ENCODE measurements at places on chromosomes 7 and 10. TPM values are rescaled to one million over a fixed set of nuclear protein-coding genes. Genes with fewer than 3 reads are reported as not detected.

- DNase-seq: no peak
- H3K27me3 ChIP-seq: no peaks in the 10 kb centered on the region
- H3K4me1 ChIP-seq: no peaks in the 10 kb centered on the region
Observed at GRCh38 chr7:42573881-42574672, 337.1 kb upstream of the GLI3 start.

DNA sequence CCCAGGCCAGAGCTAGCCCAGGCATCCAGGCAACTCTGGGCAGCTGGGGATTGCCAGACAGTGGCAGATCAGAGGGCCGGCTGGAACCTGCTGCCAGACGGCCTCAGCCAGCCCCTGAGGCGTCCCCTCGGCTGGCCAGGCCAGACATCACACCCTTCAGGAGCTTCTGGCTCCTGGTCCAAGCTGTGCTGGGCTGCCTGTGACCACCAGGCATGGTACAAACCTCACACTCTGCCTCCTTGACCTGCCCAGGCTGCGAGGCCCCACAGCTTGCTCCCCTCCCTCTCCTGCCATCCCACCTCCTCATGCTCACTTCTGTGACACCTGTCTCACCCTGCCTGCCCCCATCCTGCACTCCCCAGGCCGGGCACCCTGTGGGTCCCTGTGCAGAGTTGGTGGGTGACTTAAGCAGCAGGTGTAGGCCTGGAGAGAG, 5.7 kb downstream of the DEPP1 start:
- no peak overlapping the region for H3K4me3 ChIP-seq
- H3K36me3 ChIP-seq: peaks cover 51% of the 10 kb centered on the region
- peak; percentile 67 for DNase-seq
- no peaks in the 10 kb centered on the region for H3K27me3 ChIP-seq
- H3K4me1 ChIP-seq: peaks cover 45% of the 10 kb centered on the region

- no peak overlapping the region for H3K27ac ChIP-seq
- no peak overlapping the region for H3K4me3 ChIP-seq
- no peaks in the 10 kb centered on the region for H3K36me3 ChIP-seq
- H3K4me1 ChIP-seq: no peaks in the 10 kb centered on the region
- no peaks in the 10 kb centered on the region for H3K27me3 ChIP-seq
Observed at GRCh38 chr7:16264036-16264819, 157.1 kb downstream of the CRPPA start.

- H3K4me1 ChIP-seq: no peaks in the 10 kb centered on the region
- DNase-seq: no peak
- no peaks in the 10 kb centered on the region for H3K36me3 ChIP-seq
- no peaks in the 10 kb centered on the region for H3K27me3 ChIP-seq
- no peak overlapping the region for H3K4me3 ChIP-seq
- no peak overlapping the region for H3K27ac ChIP-seq
Observed at GRCh38 chr10:108894402-108895301, 1028.7 kb downstream of the XPNPEP1 start.

DNA sequence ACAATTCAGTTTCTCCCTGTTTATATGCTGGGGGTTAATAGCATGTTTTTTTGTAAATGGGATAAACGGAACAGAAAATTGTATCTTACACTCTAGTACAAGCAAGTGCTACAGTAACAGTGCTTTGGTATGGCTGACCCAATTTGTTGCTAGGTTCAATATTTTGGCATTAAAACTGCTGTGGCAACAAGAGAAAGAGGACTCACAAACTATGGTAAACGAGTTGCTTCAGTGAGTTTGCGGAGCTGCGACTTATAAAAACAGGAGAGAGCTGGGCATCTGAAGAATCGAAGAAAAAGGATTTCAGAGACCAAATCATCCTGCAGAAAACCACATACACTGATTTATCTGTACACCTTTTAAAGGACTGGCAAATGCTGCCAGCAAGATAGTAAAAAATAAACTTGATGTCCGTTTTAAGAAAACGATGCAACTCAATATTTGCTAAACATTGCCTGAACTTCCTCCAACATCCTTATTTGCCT, 2.2 kb downstream of the GLUD1 start:
- H3K36me3 ChIP-seq: no peaks in the 10 kb centered on the region
- H3K4me1 ChIP-seq: peaks cover 57% of the 10 kb centered on the region
- H3K4me3 ChIP-seq: peak overlapping the region; percentile 91
- peak overlapping the region; percentile 98 for H3K27ac ChIP-seq

DNA sequence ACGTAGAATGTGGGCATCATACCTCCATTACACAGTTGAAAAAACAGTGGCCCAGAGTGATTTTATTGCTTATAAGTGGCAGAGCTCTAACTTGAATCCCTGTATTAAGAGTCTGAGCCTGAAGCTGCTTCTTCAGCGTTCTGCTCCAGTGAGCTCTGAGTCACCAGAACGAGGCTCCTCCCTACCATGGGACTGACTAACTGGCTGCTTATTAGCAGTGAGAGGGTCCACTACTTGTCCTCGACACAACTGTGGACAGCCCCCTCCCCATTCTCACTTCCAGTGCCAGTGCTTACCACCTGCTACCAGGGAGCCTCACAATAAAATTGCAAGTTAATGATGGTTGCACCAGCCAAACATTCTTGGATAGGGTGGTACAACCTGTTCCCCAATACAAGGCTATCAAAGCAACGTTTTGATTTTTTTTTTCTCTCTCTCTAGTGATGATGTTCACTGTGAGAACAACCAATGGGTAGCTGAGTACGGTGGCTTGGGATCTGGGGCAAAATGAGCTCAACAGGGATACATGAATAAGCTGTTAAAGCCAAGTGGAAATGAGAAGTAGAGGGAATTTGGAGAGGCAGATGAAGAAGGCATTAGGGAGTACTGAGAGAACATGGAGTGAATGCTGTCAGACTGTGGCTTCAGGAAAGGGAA, 2.7 kb upstream of the NRG3 start:
- H3K27ac ChIP-seq: no peak overlapping the region
- no peak for DNase-seq
- no peaks in the 10 kb centered on the region for H3K4me1 ChIP-seq
- no peak overlapping the region for H3K4me3 ChIP-seq
- H3K36me3 ChIP-seq: no peaks in the 10 kb centered on the region
- peaks cover 32% of the 10 kb centered on the region for H3K27me3 ChIP-seq

DNA sequence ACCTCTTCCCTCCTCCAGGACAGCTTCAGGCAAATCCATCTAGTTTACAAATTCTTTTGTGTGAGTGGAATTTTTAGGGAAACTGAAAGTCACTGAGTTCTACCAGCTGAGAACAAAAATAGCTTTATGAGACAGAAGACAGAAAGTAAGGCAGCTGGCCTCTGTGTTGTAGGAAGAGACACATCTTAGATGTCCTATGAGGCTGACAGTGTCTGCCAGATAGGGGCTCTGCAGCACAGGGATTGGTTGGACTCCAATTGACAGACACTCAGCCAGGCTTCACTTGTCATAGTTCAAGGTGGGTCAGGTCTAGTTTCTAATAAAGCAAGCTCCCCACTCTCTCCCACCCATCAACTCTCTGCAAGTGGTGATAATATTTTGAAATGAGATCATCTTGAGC, 574.9 kb downstream of the CCSER2 start:
- DNase-seq: no peak
- no peaks in the 10 kb centered on the region for H3K36me3 ChIP-seq
- no peaks in the 10 kb centered on the region for H3K4me1 ChIP-seq
- no peak overlapping the region for H3K4me3 ChIP-seq
- H3K27me3 ChIP-seq: no peaks in the 10 kb centered on the region

DNA sequence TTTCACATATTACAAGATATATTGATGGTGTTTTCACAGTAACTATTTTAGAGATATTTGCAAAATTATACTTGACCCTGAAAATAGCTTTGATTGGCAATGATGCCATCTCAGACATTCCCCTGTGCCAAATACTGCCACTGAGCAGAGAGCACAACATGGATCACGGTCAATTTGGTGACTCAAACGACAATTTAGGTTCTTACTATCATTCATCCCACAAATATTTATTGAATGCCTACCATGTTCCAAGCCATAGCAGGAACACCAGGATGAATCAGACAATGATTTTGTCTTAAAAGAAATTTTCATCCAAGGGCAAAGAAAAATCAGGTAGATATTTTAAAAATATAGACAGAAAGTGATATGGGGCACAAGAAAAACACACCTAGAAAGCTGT, 153.2 kb upstream of the ADO start:
- no peak for DNase-seq
- no peaks in the 10 kb centered on the region for H3K4me1 ChIP-seq
- H3K36me3 ChIP-seq: no peaks in the 10 kb centered on the region
- H3K4me3 ChIP-seq: no peak overlapping the region
- no peak overlapping the region for H3K27ac ChIP-seq

DNA sequence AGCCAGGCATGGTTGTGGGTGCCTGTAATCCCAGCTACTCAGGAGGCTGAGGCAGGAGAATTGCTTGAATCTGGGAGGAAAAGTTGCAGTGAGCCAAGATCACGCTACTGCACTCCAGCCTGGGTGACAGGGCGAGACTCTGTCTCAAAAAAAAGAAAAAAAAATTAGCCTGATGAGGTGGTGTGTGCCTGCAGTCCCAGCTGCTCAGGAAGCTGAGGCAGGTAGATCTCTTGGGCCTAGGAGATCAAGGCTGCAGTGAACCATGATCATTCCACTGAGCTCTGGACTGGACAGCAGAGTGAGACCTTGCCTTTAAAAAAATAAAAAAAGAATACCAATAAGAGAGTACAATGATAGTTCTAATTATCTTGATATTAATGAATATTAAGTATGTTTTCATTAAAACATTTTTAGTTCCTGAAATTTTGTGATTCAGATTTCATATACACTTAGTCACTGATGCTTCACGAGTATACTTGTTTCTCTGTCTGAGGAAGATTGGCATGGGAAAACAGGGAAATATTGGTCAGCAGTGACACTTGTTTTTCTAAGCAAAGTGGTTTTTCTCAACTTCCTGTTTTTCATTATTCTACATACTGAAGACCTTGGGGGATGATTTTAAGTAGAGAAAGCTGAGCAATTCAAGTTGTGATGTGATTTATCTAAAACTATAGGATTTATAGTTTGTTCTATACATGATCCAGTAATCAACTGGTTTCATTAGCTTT, 76.8 kb downstream of the ADK start:
- no peaks in the 10 kb centered on the region for H3K4me1 ChIP-seq
- no peaks in the 10 kb centered on the region for H3K27me3 ChIP-seq
- no peak overlapping the region for H3K27ac ChIP-seq
- no peak for DNase-seq

- no peaks in the 10 kb centered on the region for H3K4me1 ChIP-seq
- no peak overlapping the region for H3K4me3 ChIP-seq
- H3K27me3 ChIP-seq: peaks cover 4% of the 10 kb centered on the region
- no peak for DNase-seq
- H3K27ac ChIP-seq: no peak overlapping the region
Observed at GRCh38 chr10:113612154-113612553, 51.7 kb downstream of the NRAP start.

GRCh38 chr10:50653142-50653541, 29.4 kb upstream of the SGMS1 start:
- H3K27me3 ChIP-seq: no peaks in the 10 kb centered on the region

DNA sequence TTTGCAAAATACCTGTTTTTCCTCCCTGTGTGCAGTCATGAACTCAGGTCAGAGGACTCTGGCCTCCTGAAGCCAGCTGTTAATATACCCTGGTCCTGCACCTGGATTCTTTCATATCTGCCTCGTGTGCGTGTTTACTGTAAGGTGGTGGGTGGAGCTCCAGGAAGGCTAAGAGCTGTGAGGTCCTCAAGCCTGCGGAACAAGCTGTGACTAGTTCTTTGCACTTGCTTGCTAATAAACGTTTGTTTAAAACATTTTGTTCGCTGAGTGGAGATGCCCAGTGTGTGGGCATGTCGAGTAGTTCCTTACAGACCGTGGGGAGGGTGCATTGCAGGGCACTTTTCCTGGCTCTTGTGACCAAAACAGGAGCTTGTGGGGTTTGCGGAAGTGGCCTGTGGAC, 139.0 kb downstream of the DOCK1 start:
- peaks cover 6% of the 10 kb centered on the region for H3K36me3 ChIP-seq
- peak; percentile 75 for DNase-seq
- no peak overlapping the region for H3K4me3 ChIP-seq

DNA sequence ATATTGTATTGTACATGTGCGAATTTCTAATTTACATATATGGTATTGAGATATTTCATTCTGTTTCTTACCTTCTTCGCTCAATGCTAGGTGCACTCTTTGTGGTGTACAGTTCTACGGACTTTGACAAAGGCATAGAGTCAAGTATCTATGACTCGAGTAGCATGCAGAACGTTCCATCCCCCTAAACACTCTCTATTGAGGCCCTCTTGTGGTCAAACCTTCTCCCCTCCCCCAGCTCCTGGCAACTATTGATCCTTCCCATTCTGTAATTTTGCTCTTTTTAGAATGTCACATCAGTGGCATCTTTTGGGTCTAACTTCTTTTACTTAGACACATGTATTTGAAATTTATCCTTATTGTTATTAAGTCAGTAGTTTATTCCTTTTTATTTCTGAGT, 30.7 kb upstream of the GDF10 start:
- no peaks in the 10 kb centered on the region for H3K36me3 ChIP-seq
- no peaks in the 10 kb centered on the region for H3K4me1 ChIP-seq
- no peak for DNase-seq
- no peaks in the 10 kb centered on the region for H3K27me3 ChIP-seq
- no peak overlapping the region for H3K27ac ChIP-seq

- no peaks in the 10 kb centered on the region for H3K27me3 ChIP-seq
- no peak overlapping the region for H3K4me3 ChIP-seq
- no peaks in the 10 kb centered on the region for H3K4me1 ChIP-seq
- no peak overlapping the region for H3K27ac ChIP-seq
Observed at GRCh38 chr10:126045861-126046260, 149.5 kb downstream of the FANK1 start.

GRCh38 chr10:130339091-130339490, 202.9 kb downstream of the GLRX3 start:
- H3K36me3 ChIP-seq: no peaks in the 10 kb centered on the region
- H3K4me1 ChIP-seq: no peaks in the 10 kb centered on the region
- no peaks in the 10 kb centered on the region for H3K27me3 ChIP-seq
- H3K4me3 ChIP-seq: no peak overlapping the region

DNA sequence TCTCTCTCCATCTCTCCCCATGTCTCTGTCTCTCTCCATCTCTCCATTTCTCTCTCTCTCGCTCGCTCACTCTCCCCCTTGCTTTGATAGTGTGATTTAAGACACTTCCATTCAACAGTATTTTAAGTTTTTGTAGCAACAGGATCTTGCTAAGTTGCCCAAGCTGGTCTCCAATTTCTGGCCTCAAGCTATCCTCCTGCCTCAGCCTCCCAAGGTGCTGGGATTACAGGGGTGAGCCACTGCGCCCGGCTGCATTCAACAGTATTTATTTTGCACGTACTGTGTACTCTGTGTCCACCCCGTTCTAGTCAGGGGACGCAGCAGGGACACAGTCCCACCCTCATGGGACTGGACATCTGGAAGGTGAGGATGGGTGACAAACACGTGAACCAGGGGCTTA, 14.4 kb upstream of the PDGFA start:
- no peak overlapping the region for H3K27ac ChIP-seq
- H3K4me1 ChIP-seq: peaks cover 13% of the 10 kb centered on the region
- no peaks in the 10 kb centered on the region for H3K27me3 ChIP-seq
- no peak for DNase-seq

- H3K4me3 ChIP-seq: no peak overlapping the region
- no peak overlapping the region for H3K27ac ChIP-seq
- H3K4me1 ChIP-seq: no peaks in the 10 kb centered on the region
- DNase-seq: no peak
- H3K27me3 ChIP-seq: no peaks in the 10 kb centered on the region
Observed at GRCh38 chr7:104551226-104551625, 222.8 kb downstream of the LHFPL3 start.

The PFKFB3 gene
- total RNA-seq: 28.0 TPM

The GSTO2 gene
- total RNA-seq: 1.3 TPM

The TACC2 gene
- total RNA-seq: 173 TPM

The ADIRF gene
- 45.3 TPM for total RNA-seq

The TUBAL3 gene
- not detected for total RNA-seq

The AASS gene
- total RNA-seq: 24.3 TPM

The VGF gene
- total RNA-seq: 0.55 TPM

The KCNH2 gene
- total RNA-seq: 40.6 TPM

The NXPH1 gene
- total RNA-seq: not detected

Measured in sigmoid colon (tissue), 7 donors.